Activated CD4-positive, alpha-beta T cell treated with anti-CD3 and anti-CD28 coated beads, Interleukin-2, amount 10 ng/mL, durations not matched to agents 7 days and 5 days (primary cell): ENCODE measurements at places on chromosomes 4 and X. TPM values are rescaled to one million over a fixed set of nuclear protein-coding genes. Genes with fewer than 3 reads are reported as not detected.

The DMRTC1B gene
- not detected for total RNA-seq

The RNF128 gene
- not detected for total RNA-seq

The GSPT2 gene
- total RNA-seq, result 15.6 TPM

The PGAM4 gene
- not detected for total RNA-seq

The LYAR gene
- total RNA-seq, result 25.9 TPM

The CDKL2 gene
- 1.00 TPM for total RNA-seq

The GPR34 gene
- not detected for total RNA-seq

The MAOA gene
- total RNA-seq, result 0.10 TPM

The CLDN22 gene
- not detected for total RNA-seq

The GCNA gene
- total RNA-seq, result 5.9 TPM

The DGKK gene
- total RNA-seq, result not detected

The F8A2 gene
- total RNA-seq, result not detected
